ENCODE measurements at places on chromosomes 7 and 10.

- DNase-seq, result no peak
These were observed 183.4 kb upstream of the ADCY1 start for GRCh38 chr7:45390731-45391130.

GRCh38 chr7:150876817-150877526 lies 24.7 kb downstream of the AOC1 start:
- no peak for DNase-seq

GRCh38 chr10:91909117-91909677 lies at the start of gene FGFBP3:
FGFBP3 (minus strand) TSS chr10:91909486; CDS start chr10:91908969, 517 bp downstream.
- no peak for DNase-seq

DNA sequence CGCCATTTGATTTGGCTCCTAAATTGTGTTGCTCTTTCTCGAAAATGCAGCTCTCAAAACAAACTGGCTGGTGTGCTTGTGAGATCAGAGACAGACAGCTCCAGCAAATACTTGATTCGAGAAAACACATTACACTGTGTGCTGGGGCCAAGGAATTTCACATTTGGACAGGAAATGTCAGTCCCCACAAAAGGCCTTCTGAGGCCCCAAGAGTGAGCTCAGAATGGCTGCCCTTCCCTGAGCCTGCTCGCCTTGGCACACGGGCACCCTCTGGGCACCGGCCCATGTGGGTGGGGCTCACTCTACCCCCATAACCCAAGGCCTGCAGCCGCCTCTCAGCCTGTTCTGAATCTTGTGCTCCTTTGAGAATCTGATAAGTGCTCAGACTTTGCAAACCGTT lies 13.9 kb upstream of the HSPA12A start:
- no peak for DNase-seq

GRCh38 chr10:905503-905902 lies 26.0 kb downstream of the LARP4B start:
- DNase-seq, result no peak

Measured in AG04449 (cell line).